Hepatocyte (in vitro differentiated cells): ENCODE measurements at places on chromosomes 4 and X. TPM values are rescaled to one million over a fixed set of nuclear protein-coding genes. Genes with fewer than 3 reads are reported as not detected.

- no peak for DNase-seq
Measured at GRCh38 chr4:176492646-176493302, 173.0 kb downstream of the SPCS3 start.

- peak; percentile 8 for DNase-seq
Measured at GRCh38 chrX:110741213-110741796, 54.3 kb downstream of the CHRDL1 start.

Gene SMIM43
- 0.08 TPM in 1 of 2 replicates, not detected in the other for total RNA-seq

Gene KIAA1210
- 0.03 and 0.40 TPM in 2 replicates for total RNA-seq

Gene AVPR2
- total RNA-seq, result 1.2 TPM in 1 of 2 replicates, not detected in the other
